ENCODE measurements at places on chromosomes 1 and 21.

DNA sequence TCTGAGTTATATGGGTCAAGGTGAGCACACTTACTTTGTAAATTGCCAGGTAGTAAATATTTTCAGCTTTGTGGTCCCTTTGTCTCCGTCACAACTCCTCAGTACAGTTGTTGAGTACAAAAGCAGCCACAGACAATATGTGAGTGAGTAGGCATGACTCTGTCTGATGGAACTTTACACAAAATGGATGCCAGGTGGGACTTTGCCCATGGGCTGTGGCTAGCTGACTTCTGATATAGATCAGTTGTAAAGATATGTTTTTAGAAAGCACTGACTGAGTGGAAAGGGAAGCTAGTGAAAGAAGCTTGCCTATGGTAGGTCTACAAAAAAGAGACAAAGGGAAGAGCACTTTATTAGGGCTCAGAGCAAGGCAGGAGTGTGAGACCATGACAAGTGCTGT is 23.1 kb upstream of the IGSF5 start:
- no peak for DNase-seq

- no peak for DNase-seq
Measured at GRCh38 chr1:235297579-235297978, 30.4 kb downstream of the ARID4B start.

- DNase-seq: no peak
Measured at GRCh38 chr1:181793831-181794230, 267.7 kb downstream of the ZNF648 start.

DNA sequence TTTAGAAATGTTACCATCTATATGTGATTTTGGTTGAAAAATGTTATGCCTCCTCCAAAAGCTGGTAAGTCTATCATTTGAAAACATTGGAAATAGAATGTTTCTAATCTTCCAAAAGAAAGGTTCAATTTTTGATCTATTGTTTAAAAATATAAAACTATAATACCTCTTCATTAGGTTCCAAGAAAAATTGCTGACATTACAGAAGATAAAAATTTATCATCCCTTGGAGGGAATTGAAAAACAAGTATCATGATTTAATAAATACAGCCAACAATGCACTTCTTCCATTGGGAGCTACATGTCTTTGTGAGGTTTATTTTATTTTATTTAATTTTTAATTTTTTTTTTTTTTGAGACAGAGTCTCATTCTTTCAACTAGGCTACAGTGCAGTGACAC is 148.5 kb downstream of the PIK3R3 start:
- no peak for DNase-seq

- no peak for DNase-seq
Measured at GRCh38 chr1:203305809-203306088, 430 bp downstream of the BTG2 start.

DNA sequence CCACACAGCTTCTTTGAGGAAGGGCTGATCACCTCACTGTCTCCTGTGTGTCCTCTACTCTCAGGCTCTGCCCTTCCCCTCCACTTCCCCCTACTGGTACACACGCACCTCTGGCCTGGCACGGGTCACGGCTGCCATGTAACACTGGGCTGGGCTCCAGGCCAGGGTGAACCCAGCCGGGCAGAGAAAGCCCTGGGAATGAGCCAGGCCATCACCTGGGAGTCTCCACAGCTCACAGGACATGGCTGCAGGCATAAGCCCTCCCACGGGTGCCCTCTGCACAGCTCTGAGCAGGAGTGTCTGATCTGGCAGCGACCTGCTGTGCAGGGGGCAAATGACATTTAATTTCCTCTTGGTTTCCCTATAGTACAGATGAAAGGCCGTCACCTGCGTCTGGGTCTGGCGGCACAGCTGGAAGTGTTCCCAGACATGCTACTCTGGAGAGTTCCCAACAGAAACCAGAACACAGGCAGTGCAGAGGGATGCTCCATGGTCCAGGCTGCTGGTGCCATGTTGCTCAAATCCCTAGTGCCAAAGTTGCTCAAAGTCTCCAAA is 61.2 kb downstream of the ERI3 start:
- no peak for DNase-seq

Measured in NCI-H1048 (cell line).